ENCODE measurements at places on chromosomes 4 and X.

GRCh38 chr4:71293705-71294104 is 45.1 kb upstream of the SLC4A4 start:
- H3K27ac ChIP-seq = no peak overlapping the region
- DNase-seq = no peak
- no peaks in the 10 kb centered on the region for H3K4me1 ChIP-seq
- no peaks in the 10 kb centered on the region for H3K36me3 ChIP-seq
- H3K27me3 ChIP-seq = no peaks in the 10 kb centered on the region
- H3K4me3 ChIP-seq = no peak overlapping the region

GRCh38 chr4:38152721-38153386 is 192.7 kb downstream of the PTTG2 start:
- no peaks in the 10 kb centered on the region for H3K36me3 ChIP-seq
- no peak overlapping the region for H3K27ac ChIP-seq
- no peak for DNase-seq
- no peaks in the 10 kb centered on the region for H3K4me1 ChIP-seq
- H3K4me3 ChIP-seq = no peak overlapping the region
- H3K27me3 ChIP-seq = no peaks in the 10 kb centered on the region

DNA sequence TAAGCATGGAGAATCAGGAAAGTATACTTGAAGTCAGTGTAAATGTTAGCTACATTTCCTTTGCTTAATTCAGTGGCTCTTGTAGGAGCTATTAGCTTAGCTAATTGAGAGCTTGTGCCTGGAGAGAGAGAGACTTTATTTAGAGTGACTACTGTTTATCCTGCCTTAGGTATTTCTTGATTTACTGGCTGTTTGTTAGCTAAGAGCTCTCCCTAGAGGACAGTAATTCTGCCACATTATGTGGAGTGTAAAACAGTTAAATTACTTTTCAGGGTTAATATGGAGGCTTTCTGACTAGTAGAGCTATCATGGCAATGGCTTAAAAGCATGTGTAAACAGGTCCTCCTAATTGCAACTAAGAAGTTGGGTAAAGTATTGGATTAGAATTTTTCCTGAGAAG is 306.5 kb upstream of the TECRL start:
- H3K27me3 ChIP-seq = no peaks in the 10 kb centered on the region
- no peaks in the 10 kb centered on the region for H3K36me3 ChIP-seq

GRCh38 chrX:3541336-3541735 is 172.1 kb downstream of the PRKX start:
- H3K4me3 ChIP-seq = no peak overlapping the region
- no peak for DNase-seq
- no peaks in the 10 kb centered on the region for H3K4me1 ChIP-seq
- H3K27me3 ChIP-seq = no peaks in the 10 kb centered on the region

DNA sequence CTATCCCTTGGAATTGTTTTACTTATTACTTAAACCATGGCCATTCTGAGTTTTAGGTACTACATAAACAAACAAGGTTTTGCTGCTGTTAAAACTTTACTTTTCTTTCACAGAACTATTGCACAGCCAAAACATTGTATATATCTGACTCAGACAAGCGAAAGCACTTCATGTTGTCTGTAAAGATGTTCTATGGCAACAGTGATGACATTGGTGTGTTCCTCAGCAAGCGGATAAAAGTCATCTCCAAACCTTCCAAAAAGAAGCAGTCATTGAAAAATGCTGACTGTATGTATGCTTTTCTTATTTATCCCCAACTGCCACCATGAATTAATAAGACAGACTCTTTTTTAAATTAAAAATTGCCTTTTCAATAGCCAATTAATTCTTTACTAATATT is 69.8 kb downstream of the CCKAR start:
- DNase-seq = no peak
- no peaks in the 10 kb centered on the region for H3K4me1 ChIP-seq
- no peak overlapping the region for H3K27ac ChIP-seq

DNA sequence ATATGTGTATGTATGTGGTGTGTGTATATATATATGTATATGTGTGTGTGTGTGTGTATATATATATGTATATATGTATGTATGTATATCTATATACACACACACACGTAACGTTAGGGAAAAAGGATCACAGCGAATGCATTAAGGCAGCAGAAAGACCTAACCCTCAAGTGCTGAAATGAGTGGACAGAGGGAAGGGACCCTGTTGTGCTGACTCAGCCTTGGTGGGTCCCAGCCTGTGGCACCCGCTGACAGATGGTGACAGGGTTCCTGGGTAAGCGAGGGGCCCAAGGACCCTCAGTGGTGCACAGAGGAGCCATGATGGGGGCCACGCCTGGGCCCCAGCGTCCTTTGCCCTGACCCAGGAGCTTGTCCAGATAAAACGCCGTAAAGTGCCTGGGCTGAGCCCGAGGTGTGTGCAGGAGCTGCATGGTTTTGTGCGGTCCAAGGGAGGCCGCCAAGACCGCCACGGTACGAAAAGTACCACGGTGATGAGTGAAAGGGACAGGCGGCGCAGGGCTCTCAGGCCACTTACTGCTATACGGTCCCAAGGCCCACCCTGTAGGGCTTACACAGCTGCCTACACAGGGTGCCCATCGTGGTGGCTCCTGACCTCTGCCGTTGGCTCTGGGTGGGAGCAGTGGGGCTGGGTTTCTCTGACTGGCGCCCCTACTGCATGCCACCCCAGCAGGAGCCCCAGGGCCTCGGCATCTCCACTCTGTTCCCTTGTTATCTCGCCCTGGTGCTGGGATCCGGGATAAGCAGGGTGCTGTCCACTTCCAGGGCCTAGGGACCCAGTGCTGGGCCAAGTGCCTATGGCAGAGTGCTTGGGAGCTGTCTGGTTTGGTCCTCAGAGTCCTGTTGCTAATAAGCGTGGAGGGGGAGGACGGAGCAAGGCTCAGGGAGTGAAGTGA is 10.0 kb downstream of the SH3BP2 start:
- H3K27me3 ChIP-seq = no peaks in the 10 kb centered on the region
- H3K27ac ChIP-seq = peak overlapping the region; percentile 39
- peaks cover 56% of the 10 kb centered on the region for H3K4me1 ChIP-seq
- H3K4me3 ChIP-seq = no peak overlapping the region
- H3K36me3 ChIP-seq = no peaks in the 10 kb centered on the region

DNA sequence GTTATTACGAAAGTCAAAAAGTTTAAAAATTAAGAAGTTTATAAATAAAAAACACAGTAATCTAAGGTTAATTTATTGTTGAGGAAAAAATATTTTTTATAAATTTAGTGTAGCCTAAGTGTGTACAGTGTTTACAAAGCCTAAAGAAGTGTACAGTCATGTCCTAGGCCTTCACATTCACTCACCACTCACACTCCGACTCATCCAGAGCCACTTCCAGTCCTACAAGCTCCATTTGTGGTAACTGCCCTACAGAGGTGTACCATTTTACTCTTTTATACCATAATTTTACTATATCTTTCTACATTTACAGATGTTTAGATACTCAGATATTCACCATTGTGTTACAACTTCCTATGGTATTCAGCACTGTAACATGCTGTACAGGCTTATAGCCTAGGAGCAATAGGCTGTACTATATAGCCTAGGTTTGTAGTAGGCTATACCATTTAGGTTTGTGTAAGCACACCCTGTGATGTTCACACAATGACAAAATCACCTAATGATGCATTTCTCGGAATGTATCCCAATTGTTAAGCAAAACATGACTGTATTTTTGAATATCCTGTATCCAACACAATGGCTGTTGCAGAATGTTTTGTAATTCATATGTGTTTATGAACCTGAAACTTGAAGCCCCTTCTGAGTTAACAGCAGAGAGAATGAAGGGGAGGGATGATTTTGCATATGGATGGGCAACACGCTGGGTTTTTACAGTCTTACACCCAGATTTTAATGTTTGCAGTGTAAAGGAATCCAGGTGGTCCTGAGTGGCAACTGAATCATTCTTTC is 3.1 kb downstream of the PPBP start:
- no peak overlapping the region for H3K4me3 ChIP-seq
- 0 out of 2 replicates have a peak, but pooled peaks cover 2% of the 10 kb centered on the region for H3K27me3 ChIP-seq
- no peak for DNase-seq
- no peaks in the 10 kb centered on the region for H3K36me3 ChIP-seq

- no peak overlapping the region for H3K4me3 ChIP-seq
- no peaks in the 10 kb centered on the region for H3K4me1 ChIP-seq
- DNase-seq = no peak
- no peaks in the 10 kb centered on the region for H3K36me3 ChIP-seq
- H3K27me3 ChIP-seq = no peaks in the 10 kb centered on the region
Observed at GRCh38 chr4:80173401-80173800, 23.9 kb upstream of the PRDM8 start.
